ENCODE measurements at places on chromosomes 11 and 22. TPM values are rescaled to one million over a fixed set of nuclear protein-coding genes. Genes with fewer than 3 reads are reported as not detected.

The TCP11L1 gene
- total RNA-seq, result 17.7 TPM

The ART5 gene
- not detected for total RNA-seq

The RFPL3 gene
- total RNA-seq, result not detected

The CSKMT gene
- 12.2 TPM for total RNA-seq

The VWCE gene
- 1.3 TPM for total RNA-seq

The TBX10 gene
- not detected for total RNA-seq

The OR52L1 gene
- not detected for total RNA-seq

The IGLL5 gene
- total RNA-seq, result not detected

The KRTAP5-7 gene
- not detected for total RNA-seq

The CECR2 gene
- 0.15 TPM for total RNA-seq

The A4GALT gene
- total RNA-seq, result 9.4 TPM

The ART1 gene
- total RNA-seq, result not detected

The ANO3 gene
- total RNA-seq, result 0.34 TPM

The CD3G gene
- total RNA-seq, result not detected

The TMEM132A gene
- 69.7 TPM for total RNA-seq

The TTC36 gene
- total RNA-seq, result not detected

The CTTN gene
- 125 TPM for total RNA-seq

The HSPB2 gene
- total RNA-seq, result not detected

The AGBL2 gene
- total RNA-seq, result 0.17 TPM

The IRAG1 gene
- 0.59 TPM for total RNA-seq

The CRYBB1 gene
- total RNA-seq, result not detected

The RBMXL2 gene
- not detected for total RNA-seq

The CATSPERZ gene
- total RNA-seq, result not detected

The FGF4 gene
- total RNA-seq, result not detected

The DDT gene
- 134 TPM for total RNA-seq

The MCHR1 gene
- not detected for total RNA-seq

The CNGA4 gene
- not detected for total RNA-seq

The MYO7A gene
- not detected for total RNA-seq

The MRGPRX4 gene
- not detected for total RNA-seq

The IGSF9B gene
- 0.15 TPM for total RNA-seq

The OR51L1 gene
- total RNA-seq, result not detected

The BACE1 gene
- 22.7 TPM for total RNA-seq

The RGL4 gene
- total RNA-seq, result not detected

The KRTAP5-1 gene
- total RNA-seq, result not detected

The C11orf87 gene
- total RNA-seq, result not detected

The HTR3B gene
- not detected for total RNA-seq

The CSRP3 gene
- not detected for total RNA-seq

The OTOG gene
- total RNA-seq, result not detected

The NXPE4 gene
- total RNA-seq, result not detected

Measured in bronchus fibroblast of lung (primary cell).